ENCODE measurements at places on chromosomes 7 and 10.

DNA sequence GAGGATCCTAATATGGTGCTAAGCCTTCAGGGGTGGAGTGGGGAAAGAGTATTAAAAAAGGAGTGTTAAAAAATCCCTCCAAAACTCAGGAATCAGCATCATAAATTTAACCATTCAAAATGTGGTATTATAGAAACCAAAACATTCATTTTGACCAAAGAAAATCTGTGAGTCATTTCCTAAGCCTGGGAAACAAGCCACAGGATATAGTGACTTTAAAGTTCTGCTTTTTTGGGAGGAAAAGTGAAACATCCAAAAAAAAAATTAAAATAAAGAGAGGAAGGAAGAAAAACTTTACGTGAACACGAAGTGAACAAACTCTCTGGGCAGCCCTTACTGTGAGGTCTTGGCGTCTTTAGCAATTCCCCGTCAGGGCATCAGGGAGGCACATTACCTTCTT lies 74.0 kb upstream of the GSDME start:
- no peak for DNase-seq

DNA sequence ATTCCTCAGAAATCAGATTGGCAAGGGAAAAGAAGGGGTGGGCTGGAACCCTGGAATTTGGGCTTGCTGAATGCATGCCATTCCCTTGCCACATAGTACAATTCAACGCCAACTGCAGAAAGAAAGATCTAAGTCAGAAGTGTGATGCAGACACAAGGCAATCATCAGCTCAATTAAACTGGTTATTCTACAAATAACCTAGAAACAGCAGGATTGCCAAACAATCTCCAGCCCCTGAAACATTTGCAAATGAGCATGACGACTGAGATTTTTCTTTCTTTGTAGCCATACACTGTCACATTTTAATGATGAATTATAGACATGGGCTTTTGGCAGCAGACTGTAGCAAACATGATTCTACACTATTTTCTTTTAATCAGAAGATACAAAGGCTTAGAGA lies 16.5 kb upstream of the CREB5 start:
- DNase-seq = no peak

- no peak for DNase-seq
Observed at GRCh38 chr10:26550774-26551526, 112.8 kb downstream of the APBB1IP start.

- DNase-seq = no peak
Observed at GRCh38 chr10:113991091-113991860, 52.4 kb upstream of the ADRB1 start.

- DNase-seq = no peak
Observed at GRCh38 chr10:121449482-121449924, 148.7 kb downstream of the FGFR2 start.

Data from memory B cell (primary cell).